ENCODE measurements at places on chromosomes 11 and 22.

DNA sequence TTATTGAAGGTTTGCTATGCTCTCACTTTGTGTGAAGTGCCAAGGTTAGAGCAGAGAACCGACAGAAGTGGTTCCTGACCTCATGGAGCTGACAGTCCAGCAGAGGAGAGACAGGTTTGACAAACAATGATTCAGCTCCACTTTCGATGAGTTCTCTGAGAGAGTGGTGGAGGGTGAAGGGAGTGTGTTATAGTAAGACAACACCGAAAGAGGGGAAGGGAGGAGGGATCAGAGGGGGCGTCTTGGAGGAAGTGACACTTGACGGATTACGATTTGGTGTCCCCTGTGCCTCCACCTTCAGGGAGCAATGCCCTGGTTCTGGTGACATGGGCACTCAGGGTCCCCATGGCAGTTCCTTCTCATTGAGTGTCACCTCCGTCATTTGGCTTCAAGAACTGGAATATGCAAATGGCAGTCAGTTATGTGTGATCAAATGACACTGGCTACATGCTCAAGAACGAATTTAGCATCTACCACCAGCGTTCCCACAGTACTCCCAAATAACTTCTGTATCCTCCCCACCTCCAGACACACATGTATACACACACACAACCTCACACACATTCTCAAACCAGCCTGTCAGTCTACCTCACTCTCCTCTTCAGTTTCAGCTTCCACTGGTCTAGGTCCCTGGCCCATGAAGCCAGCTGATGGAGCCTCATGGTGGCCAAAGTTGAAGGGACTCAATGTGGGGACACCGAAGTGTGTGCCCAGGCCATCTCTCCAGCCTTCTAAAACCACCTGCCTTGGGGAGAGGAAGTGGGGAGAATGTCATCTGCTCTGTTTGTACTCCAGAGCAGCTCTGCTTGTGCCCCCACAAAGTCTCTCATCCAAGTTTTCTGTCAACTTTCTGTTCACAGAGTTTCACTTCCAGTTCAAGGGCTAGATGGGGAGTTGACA is 31.4 kb upstream of the NUP160 start:
- no peak for DNase-seq

- no peak for DNase-seq
Measured at GRCh38 chr22:42764895-42765363, 44.3 kb upstream of the A4GALT start.

DNA sequence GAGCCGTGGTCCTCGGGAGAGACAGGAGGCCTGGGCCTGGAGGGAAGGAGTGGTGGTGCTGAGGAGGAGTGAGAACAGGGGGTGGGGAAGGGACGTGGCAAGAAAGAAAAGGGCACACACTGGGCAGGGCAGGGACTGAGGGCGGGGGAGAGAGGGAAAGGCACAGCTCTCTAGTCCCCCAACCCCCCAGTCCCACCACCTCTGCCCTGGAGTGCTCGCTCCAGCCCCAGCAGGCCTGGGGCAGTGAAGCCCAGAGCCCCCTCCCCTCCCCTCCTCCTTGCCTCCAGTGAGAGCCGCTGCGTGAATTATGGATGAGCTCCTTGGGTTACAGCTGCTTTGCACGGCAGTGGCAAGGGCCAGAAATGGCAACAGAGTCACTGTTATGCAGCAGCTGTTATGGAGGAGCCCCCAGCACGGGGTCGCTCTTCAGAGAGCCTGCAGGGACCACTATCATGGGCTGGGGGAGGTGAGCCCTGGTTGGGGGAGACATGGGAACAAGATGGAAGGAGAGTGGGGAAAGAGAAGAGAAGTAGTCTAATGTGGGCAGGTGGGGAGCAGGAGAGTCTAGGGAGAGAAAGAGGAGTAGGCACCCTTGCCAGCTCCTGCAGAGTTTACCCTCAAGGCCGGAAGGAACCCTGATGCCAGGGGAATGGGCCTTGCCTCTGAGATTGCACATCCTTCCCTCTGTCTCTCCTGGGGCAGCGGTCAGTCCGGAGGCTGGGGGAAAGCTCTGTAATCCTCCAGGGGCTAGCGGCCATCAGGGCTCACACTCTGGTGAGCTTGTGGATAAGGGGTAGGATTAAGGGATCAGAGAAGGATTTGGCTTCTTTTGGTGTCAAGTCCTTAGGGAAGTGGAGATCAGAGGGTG is 3.6 kb downstream of the RTN4RL2 start:
- DNase-seq = no peak

- DNase-seq = peak; percentile 63
Measured at GRCh38 chr22:41263704-41264103, 22.3 kb downstream of the RANGAP1 start.

- peak; percentile 75 for DNase-seq
Measured at GRCh38 chr11:123062892-123063825, 1.2 kb upstream of the HSPA8 start.

DNA sequence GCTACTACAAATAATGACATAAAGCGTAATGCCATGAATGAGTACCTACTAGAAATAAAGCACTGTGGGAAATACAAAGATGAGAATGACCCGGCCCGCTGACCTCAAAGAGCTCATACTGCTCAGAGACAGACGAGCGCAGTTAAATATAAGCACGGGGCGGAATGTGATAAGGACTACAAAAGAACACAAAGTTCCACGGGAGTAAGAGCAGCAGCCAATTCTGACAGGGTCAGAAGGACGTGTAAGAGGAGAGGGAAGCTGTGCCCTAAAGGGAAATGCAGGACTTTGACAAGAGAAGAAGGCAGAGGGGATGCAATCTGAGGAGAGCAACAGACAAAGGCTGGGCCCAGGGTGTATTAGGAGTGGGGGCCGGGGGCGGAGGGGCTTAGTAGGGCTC is 314.6 kb downstream of the LARGE1 start:
- DNase-seq = no peak

DNA sequence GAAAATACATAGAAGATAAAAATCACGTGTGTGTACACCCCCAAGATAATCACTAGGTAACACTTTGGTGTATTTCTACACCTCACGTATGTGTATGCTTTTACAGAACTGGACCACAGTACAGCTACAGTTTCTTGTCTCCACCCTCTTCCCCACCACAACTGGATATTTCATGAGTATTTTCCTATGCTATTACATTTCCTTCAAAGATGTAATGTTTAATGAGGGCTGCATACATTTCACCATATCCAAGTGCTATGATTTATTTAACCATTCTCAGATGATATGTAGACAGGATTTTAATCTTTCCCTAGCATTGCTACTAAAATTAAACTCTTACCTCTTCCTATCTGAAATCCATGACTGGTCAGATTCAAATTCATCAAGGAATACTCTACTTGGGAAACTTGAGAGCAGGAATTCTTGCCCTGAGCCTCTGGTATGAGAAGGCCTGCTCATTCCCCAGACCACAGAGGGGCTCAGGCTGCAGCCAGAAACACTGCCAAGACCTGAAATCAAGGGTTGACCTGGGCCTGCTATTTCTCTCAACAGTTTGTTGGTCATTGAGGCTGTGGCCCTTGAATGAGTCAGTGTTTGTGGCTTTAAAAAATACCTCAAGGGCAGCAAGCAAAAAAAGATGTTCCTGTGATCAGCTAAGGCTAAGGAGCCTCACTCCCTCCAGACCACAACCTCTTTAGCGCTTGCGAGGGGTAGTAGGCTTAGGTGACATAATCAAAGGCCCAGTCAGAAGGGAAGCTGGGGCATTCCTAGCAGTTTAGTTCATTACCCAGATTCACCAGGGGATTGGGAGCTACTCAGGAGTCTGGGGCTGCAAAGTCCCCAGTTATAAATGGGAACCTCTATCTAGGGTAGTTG is 55.5 kb downstream of the ABTB2 start:
- peak; percentile 84 for DNase-seq

GRCh38 chr22:50627642-50628542 is at the start of gene ARSA:
Gene ARSA (minus strand): TSS chr22:50628152. CDS start chr22:50627779, 373 bp downstream.
- DNase-seq = peak; percentile 93

- DNase-seq = no peak
Measured at GRCh38 chr22:24068717-24069297, 57.7 kb downstream of the CABIN1 start.

GRCh38 chr22:35840302-35840739 is 122.6 kb downstream of the APOL5 start:
- peak; percentile 99 for DNase-seq

DNA sequence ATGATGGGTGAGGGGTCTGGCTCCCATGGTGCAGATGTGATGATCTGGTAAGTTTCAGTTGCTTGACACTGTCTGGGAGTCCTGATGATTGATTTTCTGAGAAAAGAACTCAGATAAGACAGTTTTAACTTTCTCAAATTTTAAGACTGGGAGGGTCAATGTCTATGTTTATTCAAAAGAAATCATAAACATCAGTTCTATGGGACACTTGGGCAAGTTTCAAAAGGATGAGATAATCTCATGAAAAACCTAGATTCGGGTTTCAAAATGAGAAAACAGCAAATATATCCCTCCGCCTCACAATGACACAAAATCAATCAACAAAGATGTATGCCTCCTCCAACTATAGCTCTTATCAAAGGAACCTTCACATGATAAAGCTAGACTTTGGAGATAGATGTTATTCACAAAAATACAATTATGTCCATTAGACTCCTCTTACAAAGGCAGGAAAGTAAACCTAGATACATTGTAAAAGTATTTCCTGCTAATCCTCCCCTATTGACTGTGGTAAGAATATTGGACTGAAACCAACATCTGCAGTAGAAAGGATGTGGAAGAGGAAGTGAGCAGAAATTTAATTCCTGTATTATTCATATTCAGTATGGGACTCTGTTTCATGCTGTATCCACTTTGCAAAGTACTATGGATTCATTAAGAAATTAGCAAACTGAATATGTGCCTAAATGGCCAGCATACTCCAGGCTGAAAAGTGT is 21.6 kb downstream of the SVIP start:
- no peak for DNase-seq

DNA sequence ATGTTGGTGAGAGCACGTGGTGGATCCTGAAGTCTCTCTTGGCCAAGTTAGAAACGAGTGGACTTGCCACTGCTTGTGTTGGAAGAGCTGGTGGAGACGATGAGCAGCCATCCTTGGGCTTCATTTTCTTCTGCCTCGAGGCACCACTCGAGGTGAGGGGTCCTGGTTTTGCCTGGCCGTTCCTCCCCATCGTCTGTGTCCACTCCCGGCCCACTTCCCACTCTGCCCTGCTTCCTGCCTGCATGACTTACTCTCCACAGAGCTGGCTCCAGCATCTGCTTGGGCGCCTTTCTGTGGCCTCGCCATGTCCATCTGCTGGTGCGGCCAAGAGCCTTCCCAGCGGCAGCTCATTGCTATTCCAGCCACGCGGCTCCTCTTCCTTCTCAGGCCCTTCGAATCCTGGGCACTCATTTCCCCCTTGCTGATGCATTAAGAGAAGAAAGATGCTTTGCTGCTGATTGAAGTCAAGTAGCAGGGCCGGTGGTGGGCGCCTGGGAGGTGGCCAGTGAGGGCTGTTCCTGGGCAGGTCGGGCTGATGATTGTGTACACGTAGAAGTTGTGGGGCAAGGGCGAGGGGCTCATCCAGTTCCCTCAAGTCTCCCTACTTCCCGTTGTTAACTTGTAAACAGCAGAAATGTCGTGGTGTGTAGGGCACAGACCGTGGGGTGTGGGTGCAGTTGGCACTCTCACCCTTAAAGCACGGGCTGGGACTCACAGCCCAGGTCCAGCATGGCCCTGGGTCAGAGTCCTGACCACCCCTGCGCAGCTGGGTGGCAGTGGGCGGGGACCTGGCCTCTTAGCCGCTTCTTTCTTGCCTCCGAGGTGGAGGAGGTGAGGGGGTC is 292.0 kb downstream of the TBC1D22A start:
- no peak for DNase-seq

- DNase-seq = peak; percentile 82
Measured at GRCh38 chr22:22684580-22685561, 40.5 kb downstream of the GGTLC2 start.

DNA sequence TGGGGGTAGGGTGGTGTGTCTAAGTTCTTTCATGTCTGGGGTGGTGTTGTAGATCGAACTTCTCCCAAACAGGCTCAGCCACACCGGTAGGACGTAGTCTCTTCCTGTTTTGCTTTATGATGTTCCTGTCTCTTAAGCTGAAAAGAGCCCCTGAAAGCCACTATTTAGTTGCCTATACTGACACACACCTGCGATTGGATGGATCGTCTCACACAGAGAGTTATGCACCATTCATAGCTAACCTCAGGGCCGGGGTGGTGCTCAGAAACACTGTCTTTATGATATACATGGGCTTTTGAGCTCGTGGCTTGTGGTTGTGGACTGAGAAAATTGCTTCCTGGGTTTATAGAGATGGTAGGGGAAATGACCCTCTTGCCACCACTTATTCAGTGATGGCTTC is 137.6 kb downstream of the TEAD1 start:
- no peak for DNase-seq

DNA sequence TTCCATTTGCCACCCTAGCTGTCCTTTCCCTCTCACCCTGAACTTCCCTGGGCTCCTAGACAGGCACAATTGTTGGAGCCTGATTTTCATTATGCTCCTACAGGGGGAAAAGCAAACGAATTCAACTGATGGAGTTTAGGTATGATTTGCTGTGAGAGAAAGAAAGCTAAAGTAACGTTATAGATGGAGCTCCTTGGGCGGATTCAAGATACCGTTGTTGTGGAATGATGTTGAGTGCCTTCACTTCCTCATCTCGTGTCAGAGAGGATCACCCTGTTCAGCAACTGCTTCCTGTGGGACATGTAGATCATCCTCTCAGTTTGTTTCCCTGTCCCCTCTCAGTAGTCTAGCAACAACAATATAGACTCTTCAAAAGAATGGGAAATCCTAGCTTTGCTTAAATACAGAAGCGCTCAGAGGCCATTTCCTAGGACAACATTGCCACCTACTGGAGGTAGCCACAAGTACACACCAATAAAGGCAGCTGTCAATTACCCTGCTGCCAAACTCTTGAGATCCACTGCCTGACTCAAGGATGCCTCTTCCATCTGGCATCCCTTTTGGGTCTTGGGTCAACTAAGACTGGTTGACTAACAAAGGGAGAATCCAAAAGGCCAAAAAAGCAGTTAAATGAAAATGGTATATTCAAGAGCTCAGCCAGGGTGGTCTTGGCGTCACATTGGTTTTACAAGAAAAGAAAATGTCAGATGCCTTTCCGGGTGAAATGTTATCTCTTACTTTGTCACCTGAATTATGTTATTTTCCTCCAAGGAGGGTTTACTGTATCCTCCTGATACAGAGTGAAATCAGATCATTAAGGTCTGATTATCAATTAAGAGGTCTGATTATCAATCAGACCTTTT is 13.5 kb upstream of the DTX4 start:
- DNase-seq = no peak

GRCh38 chr22:31119026-31119717 is 3.6 kb upstream of the INPP5J start:
- no peak for DNase-seq

DNA sequence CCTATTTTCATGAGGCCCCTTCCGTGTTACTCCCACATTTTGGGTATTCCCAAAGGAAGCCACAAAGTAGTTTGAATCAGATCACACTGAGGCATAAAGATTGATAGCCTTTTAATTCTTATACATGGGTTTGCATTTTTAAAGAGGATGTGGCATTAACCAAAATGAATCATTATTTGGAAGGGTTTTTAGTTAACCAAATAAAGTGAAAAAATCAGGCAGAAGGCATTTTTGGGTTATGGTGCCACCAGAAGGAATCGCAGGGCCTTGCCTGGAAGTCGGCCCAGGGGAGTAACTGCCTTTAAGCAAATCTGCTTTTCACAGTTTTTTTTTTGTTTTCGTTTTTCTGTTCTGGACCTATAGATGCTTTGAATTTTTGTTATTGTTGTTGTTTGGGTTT is 55.4 kb downstream of the HSD17B12 start:
- DNase-seq = peak; percentile 48

GRCh38 chr11:119056421-119056999 is 495 bp downstream of the HYOU1 start:
- no peak for DNase-seq

- DNase-seq = no peak
Measured at GRCh38 chr11:76677458-76677765, 6.9 kb upstream of the LRRC32 start.

Data from foreskin fibroblast (primary cell).